ENCODE measurements at places on chromosomes 3 and 15.
A peak's percentile ranks its signal among the peaks of the same experiment; 100 is the strongest.

DNA sequence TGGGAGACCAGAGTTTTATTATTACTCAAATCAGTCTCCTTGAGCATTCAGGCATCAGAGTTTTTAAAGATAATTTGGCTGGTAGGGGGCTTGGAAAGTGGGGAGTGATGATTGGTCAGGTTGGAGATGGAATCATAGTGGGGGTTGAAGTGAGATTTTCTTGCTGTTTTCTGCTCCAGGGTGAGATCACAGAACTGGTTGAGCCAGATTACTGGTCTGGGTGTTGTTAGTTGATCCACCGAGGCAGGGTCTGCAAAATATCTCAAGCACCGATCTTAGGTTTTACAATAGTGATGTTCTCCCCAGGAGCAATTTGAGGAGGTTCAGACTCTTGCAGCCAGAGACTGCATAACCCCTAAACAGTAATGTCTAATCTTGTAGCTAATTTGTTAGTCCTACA lies 141.0 kb downstream of the OTOL1 start:
- DNase-seq = no peak

GRCh38 chr15:85044894-85045293 lies 63.2 kb downstream of the PDE8A start:
- DNase-seq = no peak

DNA sequence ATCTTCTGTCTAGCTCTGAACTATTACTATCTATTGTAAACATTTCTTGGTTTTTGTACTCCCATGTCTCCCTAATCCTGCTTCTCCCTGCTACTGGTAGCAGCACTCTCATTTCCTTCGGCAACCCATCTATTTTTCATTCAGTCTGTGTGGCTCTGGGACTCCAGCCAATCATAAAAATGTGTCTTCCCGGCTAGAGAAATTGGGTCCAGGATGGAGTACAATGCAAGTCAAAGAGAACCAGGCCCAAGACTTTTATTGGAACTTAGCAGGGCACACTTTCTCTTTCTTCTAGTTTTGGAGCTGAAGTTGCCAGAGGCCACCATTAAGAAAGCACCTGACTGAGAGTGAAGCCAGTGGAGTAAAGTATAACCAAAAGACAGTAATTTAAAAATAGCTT lies 22.8 kb upstream of the ARHGEF26 start:
- DNase-seq = no peak

- no peak for DNase-seq
Measured at GRCh38 chr3:126855374-126855773, 127.5 kb upstream of the PLXNA1 start.

DNA sequence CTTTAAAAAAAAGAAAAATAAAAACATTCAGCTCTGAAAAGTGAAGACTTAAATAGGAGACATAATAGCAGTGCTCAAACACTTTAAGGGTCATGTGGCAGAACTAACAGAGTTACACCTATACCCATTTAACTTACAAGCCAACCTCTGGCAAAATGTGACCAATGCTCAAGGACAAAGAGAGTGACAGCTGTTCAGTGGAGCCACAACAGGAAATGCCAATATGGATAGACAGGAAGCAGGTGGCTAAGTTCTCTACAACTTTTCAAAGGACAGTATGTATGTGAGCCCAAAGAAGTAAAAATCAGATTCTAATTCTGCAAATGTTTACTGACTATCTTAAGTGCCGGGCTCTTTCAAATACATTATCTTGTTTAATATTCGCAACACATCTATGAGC lies 3.4 kb downstream of the TMCC1 start:
- DNase-seq = no peak

DNA sequence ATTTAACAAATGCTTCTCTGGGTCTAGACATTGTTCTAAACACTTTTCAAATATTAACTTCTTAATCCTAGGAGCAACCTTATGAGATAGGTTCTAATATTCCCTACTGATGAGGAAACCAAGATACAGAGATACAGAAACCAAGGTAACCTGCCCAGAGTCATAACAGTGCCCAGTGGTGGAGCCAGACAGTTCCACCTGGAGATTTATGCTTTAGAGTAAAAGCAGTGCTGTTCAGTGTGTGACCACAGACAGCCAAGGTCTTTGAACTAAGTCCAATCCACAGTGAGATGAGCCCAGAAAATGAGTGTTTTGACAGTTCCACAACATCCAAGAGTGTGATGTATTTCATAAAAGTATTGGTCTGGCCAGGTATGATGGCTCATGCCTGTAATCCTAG lies 105.2 kb upstream of the UMPS start:
- DNase-seq = no peak

DNA sequence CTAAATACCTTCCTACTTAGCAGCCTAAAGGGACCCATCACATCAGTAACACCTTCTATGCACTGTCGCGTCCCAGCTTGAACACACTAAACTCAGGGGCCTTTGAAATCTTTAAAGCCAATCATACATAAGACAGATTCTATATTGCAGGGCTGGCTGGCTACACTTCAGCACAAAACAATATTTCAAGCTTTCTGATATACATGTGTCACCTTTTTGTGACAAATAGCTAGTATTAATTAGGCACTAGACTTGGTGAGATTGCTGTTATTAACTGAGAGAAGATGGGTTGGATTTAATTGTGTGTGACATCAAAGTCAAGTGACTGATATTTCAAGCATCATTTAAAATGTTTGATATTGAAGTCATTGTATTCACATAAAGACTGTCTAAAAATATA lies 148.4 kb downstream of the ZIC4 start:
- DNase-seq = no peak

- DNase-seq = no peak
Measured at GRCh38 chr3:94990952-94991705, 928.3 kb downstream of the NSUN3 start.

- DNase-seq = no peak
Measured at GRCh38 chr3:142735462-142735861, 11.6 kb downstream of the TRPC1 start.

GRCh38 chr3:152121270-152121636 lies 147.5 kb upstream of the MBNL1 start:
- peak; percentile 82 for DNase-seq

GRCh38 chr3:102106416-102107097 lies 257.2 kb downstream of the NFKBIZ start:
- peak; percentile 30 for DNase-seq

GRCh38 chr3:195260280-195260905 lies 10.6 kb downstream of the XXYLT1 start:
- DNase-seq = no peak

- no peak for DNase-seq
Measured at GRCh38 chr15:90095521-90095959, 6.7 kb downstream of the IDH2 start.

DNA sequence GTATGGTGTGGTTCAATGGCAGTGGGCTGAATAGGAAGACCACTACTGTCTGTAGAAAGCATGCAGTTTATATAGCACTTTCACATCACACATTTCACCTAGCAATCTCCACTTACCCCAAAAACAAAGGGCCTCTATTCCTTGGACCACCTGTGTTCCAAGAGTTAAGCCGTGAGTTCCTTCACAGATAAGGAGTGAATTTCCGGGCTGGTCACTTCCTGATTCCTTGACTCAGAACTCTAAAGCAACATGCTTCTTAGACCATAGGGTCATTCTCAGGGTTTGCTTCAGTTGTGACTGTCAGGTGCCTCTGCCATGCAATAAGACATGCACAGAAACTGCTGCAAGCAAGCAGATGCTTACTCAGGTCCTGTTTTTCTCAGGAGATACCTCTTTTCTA lies 588.5 kb upstream of the TGFBR2 start:
- no peak for DNase-seq

- DNase-seq = no peak
Measured at GRCh38 chr3:60585918-60586317, 665.3 kb downstream of the FHIT start.

DNA sequence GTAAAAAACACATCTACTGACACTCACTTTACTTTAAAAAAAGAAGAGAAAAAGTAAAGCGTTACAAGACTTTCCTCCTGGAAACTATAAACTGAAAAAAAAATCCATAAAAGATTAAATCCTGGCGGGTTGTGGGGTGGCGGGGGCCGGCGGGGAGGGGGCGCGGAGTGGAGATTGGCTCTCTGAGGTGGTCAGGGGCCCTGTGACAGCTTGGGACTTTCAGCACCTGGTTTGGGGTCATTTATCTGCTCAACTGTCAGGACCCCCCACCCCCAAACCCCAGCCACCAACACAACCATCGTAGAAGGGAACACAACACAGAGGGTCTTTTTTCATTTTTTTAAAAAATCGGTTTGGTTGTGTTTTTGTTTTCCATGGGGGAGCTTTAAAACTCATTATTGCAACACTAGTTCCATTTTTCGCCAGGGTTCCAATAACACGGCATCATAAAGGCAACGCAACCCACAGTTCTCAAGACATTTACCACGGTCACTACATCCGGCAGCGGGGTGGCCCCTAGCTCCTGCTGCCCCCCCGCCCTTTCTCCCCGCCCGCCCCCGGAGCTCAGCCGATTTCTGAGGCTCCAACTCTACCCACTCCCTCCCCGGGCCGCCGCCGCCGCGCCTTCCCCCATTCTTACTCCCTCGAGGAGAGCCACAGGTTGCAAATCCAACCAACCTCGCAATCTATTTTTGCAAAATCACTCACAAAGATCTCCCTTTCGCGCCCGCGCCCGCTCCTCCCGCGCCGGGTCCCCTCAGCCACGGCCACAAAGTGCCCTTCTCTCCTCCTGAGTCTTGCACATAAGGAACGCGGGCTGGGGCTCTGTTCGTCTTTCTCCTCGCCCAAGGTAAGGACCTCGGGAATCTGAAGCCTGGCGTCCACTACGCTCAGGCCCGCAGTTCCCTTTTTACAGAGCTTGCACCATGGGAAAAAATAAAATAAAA lies 1.8 kb downstream of the BCL6 start:
- DNase-seq = no peak

DNA sequence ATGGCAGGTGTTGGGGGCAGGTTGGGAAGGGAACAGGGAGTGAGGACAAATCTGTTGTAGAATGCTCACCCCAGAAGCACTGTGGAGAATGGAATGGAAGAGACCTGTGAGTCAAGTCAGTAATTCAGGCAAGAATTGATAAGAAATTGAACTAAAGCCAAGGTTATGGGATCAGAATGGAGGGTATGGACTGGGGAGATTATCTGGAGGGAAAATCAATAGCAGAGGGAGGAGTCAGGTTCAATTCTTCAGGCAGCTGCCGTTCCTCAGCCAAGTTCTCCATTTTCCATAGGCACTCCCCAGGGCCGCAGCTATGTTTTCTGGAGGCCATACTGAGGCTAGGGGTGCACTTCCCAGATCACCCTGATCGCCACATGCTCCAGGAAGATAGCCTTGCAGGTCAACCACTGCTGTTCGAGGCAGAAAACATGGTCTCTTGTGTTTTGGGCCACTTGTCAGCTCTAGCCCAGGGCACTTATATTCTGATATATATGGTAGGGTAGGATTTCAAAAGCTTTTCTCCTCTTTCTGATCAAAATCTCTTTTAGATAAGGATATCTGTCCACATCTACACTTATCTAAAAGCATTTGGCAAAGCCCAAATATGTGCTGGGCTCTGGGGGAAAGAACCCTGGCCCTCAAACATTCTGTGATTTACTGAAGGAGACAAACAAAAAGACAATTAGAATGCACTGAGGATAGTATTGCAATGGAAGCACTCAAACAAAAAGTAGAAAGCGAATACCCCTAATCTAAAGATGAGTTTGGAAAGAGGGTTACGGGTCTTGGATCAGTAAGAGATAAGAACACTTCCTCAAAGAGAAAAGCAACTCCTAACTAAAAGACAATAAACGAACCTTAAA lies 92.3 kb downstream of the TMEM212 start:
- DNase-seq = no peak

- no peak for DNase-seq
Measured at GRCh38 chr3:119508172-119508845, 10.0 kb downstream of the TIMMDC1 start.

DNA sequence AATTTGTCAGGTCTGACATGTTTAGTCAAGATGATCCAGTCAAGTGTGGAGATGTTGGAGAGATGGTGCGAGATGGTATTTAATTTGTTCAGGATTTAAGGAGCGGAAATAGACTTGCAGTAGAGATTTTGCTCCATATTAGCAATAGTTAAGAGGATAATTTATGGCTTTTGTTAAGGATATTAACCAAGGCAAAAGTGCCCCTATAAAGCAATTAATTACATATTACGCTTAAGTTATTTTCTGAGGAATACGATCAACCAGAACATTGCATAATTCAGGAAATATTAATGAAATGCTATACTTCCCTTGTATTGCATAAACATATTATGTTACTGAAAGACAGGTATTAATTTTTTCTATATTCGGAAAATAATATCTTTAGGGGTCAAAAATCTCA lies 83.9 kb downstream of the ZIC1 start:
- DNase-seq = no peak

GRCh38 chr15:85380812-85381642 lies 624 bp downstream of the AKAP13 start:
- DNase-seq = no peak

DNA sequence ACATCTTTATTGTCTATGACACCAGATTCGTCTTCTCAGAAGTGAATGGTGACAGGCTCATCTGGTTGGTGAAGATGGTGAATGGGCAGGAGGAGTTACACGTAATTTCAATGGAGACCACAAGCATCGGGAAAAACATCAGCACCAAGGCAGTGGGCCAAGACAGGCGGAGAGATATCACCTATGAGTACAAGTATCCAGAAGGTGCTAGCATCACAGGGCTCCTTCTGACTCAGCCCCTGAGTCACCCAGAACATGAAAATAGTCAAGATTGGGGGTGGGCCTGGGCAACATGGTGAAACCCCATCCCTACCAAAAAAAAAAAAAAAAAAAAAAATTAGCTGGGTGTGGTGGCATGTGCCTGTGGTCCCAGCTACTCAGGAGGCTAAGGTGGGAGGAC lies 32.6 kb downstream of the TGM4 start:
- peak; percentile 36 for DNase-seq

DNA sequence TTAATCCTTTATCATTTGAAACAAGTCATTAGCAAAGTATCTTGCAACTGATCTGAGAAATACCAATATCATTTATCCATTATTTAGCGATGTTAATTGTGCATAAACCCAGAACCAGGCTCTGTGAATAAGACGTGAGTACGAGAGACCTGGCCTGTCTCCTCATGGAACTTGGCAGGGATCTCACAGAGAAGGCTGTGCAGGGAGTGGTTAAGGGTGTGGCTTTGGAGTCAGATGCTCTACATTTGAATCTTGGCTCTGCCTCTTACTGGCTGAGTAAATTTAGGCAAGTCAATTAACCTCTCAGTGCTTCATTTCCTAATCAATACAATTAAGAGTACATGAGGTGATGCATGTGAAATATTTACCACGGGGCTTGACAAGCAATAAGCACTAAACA lies 39.9 kb upstream of the TBL1XR1 start:
- no peak for DNase-seq

DNA sequence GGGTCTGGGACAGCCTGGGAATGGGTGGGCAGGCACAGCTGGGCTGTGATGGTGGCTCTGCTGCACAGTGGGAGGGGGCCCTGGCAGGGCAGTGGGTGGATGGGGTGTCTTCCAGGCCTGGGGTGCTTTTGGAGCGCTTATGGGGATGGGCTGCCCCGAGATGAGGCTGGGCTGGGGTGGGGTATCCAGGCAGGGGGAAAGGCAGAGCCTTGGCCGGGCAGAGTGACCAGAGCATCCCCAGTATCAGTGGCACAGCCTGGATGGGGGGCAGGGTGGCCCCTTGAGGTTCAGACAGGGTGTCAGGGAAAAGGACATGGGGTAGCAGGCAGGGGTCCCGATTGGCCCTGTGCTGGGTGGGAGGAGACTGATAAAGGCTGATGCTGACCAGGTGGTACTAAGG lies 26.6 kb downstream of the HDAC11 start:
- DNase-seq = no peak

All from RCC 7860 (cell line).